AG04450 (cell line): ENCODE measurements at places on chromosomes 7 and 10. TPM values are rescaled to one million over a fixed set of nuclear protein-coding genes. Genes with fewer than 3 reads are reported as not detected.

- DNase-seq, result no peak
These were observed 312.8 kb upstream of the NFE2L3 start for GRCh38 chr7:25839084-25839769.

DNA sequence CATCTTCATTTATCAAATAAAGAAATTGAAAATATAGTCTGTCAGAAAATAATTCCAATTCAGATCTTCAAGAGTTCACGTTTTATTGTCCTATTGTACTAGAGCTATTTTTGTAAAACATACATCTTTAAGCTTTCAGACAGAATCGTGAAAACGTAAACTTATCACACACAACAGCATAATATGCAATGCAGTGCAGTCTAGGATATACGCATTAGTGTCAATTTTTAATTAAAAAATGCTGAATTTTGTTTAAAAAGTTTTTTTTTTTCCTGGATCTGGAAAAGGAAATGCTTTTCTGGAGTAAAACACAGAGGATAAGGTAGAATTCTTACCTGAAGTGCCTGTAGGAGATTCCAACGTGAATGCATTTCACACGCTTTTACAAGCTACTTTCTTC, 458.2 kb upstream of the KLF6 start:
- DNase-seq, result no peak

GRCh38 chr7:101950450-101951119, 133.2 kb downstream of the CUX1 start:
- DNase-seq, result peak; percentile 42

GRCh38 chr7:101729241-101729883, 88.1 kb upstream of the CUX1 start:
- DNase-seq, result peak; percentile 64

- no peak for DNase-seq
These were observed 38.7 kb downstream of the PLXNA4 start for GRCh38 chr7:132537456-132538145.

DNA sequence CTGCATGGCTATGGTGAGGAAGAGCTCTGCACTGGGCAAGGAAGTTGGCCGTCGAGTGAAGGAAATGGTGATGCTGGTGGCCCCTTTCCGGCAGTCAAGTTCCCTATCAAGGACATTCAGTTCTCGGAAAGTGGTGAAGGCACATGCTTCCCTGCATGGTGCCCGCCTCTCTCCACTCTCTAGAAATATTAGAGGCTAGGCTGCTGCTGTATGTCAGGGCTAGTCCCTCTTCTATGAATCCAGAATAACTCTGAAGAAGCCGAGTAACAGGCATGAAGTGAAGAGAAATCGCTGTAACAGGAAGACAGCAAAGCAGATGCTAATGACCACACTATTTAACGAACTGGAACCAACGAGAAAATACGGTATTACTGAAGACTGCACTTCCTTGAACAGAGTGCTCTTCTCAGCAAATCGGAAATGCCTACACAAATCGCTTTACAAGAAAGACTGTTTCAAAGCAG, 5.4 kb downstream of the IDI1 start:
- no peak for DNase-seq

- DNase-seq, result no peak
These were observed 8.5 kb upstream of the JAKMIP3 start for GRCh38 chr10:132057191-132057681.

DNA sequence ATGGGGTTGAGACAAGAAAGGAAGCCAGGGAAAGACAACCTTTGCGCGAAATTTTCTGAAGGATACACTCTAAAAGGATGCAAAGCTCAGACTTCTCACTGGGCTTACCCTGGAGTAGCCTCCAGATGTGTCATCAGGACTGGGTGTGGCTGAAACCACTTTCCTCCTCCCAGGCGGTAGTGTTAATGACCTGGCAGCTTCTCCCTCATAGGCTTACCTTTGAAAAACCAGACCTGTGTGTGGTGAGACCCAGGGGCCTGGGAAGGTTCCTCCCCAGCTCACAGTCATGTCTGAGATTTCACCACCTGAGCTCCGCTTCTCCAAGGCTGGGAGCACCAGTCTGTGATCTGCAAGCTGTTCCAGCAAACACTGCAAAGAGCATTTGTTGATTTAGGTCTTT, 93.7 kb downstream of the EPC1 start:
- DNase-seq, result no peak

DNA sequence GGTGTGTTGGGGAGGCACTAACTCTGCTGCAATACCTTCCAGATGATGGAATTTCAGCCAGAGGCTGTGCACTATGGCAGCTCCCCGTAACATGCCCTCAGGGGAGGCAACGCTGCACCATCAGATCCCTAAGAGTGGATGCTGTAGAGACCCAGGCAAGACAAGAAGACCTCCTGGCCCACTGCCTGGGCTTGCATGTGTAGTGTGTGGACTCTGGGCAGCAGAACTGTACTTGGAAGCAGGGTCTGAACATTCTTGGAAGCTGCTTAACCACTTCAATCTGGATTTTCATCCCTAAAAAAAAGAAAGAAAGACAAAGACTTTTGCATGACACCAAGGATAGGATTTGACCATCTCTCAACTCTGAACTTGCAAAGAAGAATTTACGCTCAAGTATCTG, 297.5 kb upstream of the NRP1 start:
- no peak for DNase-seq

DNA sequence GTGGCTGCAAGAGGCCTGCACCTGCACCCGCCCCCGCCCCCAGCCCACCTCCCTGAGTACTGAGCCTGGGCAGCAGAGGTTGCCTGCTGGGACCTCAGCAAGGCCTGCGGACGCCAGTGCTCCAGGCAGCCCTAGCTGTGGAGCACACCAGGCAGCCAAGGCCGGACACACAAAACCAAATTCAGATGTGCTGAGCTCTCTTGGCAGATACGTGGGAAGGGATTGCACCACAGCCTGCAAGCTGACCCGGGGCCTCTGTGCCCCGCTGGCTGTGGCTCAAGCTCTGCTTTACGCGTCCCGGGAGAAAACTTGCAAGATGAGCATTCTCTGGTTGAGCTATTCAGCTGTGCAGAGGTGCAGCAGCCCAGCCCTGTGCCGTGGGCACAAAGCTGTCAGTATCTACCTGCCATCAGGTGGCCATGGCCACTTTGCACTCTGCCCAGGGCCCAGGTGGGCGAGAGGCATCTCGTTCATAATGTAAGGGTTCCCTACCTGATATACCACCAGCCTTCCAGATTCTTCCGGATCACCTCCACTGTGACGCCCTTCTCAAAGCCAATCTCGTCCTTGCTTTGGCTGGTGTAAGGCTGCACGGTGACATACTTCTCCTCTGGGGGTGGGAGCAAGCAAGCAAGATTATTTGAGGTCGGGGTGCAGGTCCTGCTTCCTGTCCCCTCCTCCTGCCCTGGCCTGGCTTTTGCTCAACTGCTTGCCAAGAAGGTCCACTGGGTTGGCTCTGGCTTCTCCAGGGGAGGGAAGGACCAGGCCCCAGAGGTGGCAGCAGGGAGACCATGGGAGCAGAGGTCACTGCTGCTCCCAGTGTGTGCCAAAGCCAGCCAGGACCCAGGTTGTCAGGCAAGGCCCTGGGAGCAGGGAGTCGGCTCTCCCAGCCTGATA, 123.4 kb downstream of the NEURL1 start:
- DNase-seq, result peak; percentile 73

- no peak for DNase-seq
These were observed 114.4 kb downstream of the PTPRN2 start for GRCh38 chr7:158473221-158473620.

DNA sequence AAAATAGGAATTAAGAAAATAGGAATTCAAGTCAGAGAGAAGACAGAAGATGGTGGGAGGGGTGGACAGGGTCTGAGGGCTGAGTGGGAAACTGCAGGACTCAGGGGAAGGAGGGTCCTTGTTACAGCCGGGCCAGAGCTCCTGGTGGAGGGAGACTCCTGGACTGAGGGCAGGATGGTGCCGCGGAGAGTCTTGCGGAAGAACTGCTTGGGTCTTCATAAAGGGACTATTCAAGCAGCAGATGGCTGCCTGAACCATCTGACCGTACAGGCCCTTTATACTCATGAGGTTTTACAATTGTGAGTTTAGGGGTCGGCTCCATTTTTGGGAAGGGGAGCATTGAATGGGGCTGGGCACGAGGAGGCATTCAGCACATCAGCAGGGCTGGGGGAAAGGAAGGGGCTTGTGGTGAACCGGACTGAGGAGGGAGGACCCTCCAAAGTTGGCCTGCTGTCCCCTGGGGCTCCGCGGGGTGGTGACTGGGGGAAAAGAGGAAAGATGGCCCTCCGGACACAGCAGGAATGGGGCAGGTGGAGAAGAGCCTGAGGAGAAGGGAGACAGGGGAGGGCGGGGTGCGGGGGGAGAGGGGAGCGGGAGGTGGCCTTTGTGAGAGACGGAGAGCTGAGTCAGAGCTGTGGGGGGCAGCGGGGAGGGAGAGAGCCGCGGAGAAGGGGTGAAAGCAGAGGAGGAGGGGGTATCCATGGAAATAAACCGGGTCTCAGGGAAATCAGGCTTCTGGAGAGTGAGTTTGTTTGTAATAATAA, 1.5 kb downstream of the FAM131B start:
- no peak for DNase-seq

DNA sequence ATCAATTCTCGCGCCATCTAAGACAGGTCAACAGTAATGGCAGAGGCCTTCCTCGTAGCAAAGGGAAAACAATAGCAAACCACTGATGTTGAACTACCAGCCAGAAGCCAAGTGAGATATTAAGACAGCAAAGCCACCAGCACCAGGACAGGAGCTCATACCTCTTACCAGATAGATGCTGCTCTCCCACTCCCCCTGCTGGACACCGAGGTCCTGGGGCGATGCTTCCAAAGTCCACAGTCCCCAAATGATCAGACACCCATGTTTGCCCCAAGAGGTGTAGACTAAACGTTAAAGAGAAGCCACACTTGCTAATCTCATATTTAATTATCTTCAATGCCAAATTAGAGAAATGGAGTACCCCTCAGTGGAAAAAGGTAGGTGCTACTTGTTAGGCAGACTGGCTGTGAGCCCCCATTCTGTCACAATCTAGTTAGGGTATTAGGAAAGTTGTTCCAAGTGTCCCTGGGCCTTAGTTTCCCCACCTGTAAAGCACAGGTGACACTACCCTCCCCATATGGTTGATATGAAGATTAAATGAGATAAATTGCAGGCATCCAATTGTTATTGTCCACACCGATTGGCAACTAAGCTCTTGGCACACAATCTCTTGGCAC, 39.9 kb downstream of the TOMM7 start:
- no peak for DNase-seq

DNA sequence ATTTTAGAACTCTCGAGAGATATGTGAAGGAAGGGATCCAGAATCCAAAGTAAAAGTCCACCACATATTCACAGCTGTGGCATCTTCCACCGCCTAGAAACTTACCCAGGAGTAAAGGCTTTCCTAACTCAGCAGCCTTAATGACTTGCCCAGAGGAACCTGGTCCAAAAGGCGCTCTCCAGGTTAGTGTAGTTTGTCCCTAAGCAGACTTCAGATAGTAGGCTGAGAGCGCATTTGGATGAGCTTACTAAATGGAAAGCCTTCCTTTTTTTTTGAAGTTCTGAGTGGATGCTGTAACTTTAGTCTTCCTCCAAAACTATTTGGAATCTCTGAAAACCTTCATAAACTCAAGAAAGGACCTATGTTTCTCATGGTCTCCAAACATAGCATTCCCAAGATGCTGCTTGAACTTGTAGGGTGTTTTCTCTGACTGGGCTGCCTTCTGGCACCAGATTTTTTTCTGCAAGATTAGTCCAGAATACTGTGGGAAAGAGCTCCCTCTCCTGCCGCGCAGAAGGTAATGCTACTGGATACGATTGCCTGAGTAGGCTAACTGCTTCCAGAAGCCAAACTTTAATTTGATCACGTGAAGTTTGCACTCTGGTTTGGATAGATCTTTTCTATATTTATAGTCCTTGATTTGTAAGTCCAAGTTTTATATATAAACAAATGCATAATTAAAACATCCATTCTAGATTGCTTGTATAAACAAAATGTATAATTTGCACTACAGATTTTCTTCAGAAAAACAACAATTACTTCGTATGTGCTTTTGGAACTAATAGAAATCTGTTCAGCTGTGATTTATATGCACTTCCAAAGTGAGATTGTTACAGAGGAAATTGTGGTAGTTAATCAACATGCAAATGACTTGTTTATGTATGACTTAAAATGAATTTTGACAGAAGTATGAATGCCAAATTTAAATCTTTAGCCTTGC, 19.6 kb upstream of the GPR37 start:
- DNase-seq, result peak; percentile 65

DNA sequence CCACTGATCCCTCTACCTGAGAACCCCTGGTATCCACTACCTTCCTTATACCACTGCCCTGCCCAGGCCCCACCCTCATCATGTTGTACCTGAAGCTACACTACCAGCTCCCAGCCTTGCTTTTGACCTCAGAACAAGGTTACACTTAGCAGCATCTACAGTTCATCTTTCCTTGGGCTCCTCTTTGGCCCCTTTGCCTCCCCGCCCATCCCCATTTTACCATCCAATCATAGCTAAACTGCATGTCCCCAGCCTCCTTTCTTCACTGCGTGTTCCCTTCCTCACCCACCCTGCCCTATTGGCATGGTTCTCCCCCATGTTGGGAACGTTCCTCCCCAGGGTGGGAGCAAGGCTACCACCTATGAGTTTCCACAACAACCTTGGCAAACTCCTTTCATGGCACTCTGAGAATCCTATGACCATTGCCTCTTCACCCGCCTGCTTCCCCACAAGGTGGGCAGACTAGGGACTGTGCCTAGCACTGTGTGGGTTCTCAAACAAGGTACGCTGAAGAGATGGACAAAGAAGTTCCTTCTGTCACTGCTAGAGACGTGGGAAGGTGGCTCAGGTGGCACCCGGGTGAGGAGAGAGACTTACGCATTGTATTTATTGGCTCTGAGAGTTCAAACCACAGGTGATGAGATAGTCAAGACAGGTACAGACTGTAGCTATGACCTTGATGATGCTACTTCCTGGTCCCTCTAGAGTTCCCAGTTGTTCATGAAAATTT, 66.9 kb upstream of the ADAM12 start:
- no peak for DNase-seq

- no peak for DNase-seq
These were observed 42.5 kb upstream of the ADARB2 start for GRCh38 chr10:1779796-1780195.

- no peak for DNase-seq
These were observed 221.9 kb upstream of the SEMA3C start for GRCh38 chr7:81140775-81141174.

Gene CPED1
- 47.6 and 52.0 TPM in 2 replicates for polyA plus RNA-seq

Gene FANK1
- polyA plus RNA-seq, result 2.8 and 4.0 TPM in 2 replicates

Gene MSMB
- not detected in 2 replicates for polyA plus RNA-seq

Gene LRIT1
- polyA plus RNA-seq, result not detected in 2 replicates

Gene CCDC186
- polyA plus RNA-seq, result 5.8 and 9.6 TPM in 2 replicates

Gene PON3
- 0.20 TPM in 1 of 2 replicates, not detected in the other for polyA plus RNA-seq

Gene NPSR1
- not detected in 2 replicates for polyA plus RNA-seq
